GM12878 (cell line): ENCODE measurements at places on chromosomes 2 and 18. TPM values are rescaled to one million over a fixed set of nuclear protein-coding genes. Genes with fewer than 3 reads are reported as not detected.

The ERBB4 gene
- 0.03 TPM in 1 of 2 replicates, not detected in the other for total RNA-seq

The ASB18 gene
- total RNA-seq: not detected in 2 replicates

DNA sequence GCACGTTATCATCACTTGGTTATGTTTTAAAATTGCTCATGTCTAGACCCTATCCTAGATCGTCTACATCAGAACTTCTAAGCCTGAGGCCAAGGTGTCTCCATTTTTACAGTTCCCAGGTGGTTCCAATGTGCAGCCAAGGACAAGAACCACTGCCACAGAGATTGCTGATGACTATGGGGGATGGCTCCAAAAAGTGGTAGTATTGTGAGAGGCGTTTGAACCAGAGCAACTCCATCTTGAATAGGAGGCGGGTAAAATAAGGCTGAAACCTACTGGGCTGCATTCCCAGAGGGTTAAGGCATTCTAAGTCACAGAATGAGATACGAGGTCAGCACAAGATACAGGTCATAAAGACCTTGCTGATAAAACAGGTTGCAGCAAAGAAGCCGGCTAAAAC lies 212.6 kb upstream of the FBXO11 start:
- no peak for DNase-seq

- DNase-seq: no peak
Observed at GRCh38 chr18:31679791-31680432, 4.5 kb downstream of the B4GALT6 start.

- DNase-seq: no peak
Observed at GRCh38 chr2:158395166-158395565, 61.4 kb downstream of the CCDC148 start.

DNA sequence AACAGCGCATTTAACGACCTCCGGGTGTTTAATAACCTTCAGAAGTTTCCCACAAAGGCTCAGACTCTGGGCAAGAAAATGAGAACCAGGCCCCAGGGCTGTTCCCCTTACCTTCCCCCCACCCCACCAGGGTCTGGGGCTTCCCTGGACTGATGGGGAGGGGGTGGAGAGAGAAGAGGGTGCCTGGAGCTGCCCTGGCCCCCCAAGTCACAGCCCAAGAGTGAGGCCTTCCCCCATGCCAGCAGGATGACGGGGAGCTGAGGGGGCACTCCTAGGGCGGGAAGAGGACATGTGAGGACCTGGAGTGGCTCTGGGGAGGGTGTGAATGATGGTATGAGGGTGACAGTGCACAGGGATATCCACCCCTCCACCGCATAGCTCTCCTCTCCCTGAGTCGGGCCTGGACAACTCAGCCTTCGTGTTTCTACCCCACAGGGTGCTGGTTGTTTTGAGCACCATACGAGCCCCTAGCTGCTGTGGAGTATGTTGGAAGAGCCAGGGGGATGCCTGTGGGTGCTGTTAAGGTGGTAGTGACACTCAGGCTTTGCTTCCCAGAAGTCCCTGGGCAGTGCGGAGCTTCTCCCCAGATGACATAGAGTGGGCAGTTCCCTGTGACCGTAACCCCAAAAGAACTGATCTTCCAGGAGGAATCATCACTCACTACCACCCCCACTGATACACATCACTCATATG lies 3.9 kb downstream of the PKDCC start:
- DNase-seq: no peak

The HAAO gene
- 41.6 and 49.5 TPM in 2 replicates for total RNA-seq

DNA sequence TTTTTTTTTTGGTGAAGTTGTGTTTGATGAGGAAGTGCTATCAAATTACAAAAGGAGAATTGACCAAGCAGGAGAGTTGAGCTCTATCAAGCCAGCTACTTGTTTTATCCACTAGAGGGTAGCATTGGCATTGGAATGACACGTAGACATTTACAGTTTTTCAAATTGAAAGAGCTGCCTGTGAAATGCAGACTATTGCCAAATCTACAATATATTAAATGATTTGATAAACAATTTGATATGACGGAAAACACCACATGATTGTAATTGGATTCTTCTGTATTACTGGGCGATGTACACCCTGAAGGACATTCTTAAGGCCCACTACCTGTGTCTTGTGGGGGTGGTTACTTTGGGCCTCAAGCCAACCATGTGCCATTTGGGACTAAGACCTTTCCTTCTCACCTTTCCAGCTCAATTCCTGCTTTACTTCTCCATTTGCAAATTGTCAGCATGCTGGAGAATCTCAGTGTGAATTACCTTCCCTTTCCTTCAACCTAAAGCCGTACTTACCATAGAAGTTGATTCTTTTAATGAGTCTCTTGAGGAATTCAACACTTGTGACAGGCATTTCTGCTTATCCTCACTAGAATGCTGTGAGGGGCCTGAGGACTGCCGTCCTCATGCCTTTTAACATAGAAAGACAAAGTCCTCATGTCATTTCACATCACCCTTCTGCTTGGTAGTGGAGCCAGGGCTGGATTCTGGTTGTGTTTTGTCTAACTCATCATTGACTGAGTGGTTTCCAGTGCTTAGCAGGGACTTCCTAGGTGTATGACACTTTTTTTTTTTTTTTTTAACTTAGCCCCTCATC lies 134.8 kb upstream of the THUMPD2 start:
- peak; percentile 7 for DNase-seq

- DNase-seq: no peak
Observed at GRCh38 chr18:53147472-53147871, 807.5 kb downstream of the DCC start.

The GCA gene
- total RNA-seq: 26.7 and 29.9 TPM in 2 replicates

- no peak for DNase-seq
Observed at GRCh38 chr18:36360256-36360909, 62.9 kb downstream of the FHOD3 start.

The CKAP2L gene
- total RNA-seq: 20.7 and 23.7 TPM in 2 replicates

The ST8SIA3 gene
- not detected in 2 replicates for total RNA-seq

DNA sequence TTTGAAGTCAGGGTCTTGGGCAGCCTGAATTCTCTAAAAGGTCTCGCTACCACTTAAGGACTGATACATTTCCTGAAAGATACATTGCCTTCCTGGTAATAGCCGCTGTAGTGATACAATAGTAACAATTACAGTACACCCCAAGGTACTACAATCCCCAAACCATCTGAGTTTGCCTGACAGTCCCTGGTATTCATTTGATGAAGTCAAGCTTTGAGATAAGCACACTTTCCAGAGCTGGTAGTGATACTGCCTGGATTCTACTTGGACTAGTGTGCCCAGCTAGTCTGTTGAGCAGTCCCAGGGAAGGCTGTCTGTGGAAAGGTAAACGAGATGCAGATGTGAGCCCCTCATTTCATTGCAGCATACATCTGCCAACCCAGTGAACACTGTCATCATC lies 24.4 kb upstream of the ITGB6 start:
- DNase-seq: no peak

DNA sequence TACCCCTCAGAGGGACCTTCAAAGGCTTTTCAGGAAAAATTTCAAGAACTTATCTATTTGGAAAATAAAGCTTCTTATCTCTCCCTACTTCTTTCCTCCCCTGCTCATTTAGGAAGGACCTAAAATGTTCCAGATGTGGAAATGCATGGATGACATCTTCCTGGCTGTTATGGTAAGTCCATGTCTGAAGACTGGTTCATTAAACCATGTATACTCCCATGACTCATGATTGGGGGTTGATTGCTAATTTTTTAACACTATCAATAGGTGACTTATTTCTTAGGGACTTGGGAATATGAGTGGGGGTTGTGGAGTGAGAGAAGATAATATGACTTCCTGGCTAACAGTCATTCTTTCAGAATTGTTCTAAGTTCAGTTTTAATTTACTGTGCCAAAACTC lies 104.0 kb upstream of the PARD3B start:
- no peak for DNase-seq

The NEU2 gene
- not detected in 2 replicates for total RNA-seq

The SCG2 gene
- total RNA-seq: not detected in 2 replicates

DNA sequence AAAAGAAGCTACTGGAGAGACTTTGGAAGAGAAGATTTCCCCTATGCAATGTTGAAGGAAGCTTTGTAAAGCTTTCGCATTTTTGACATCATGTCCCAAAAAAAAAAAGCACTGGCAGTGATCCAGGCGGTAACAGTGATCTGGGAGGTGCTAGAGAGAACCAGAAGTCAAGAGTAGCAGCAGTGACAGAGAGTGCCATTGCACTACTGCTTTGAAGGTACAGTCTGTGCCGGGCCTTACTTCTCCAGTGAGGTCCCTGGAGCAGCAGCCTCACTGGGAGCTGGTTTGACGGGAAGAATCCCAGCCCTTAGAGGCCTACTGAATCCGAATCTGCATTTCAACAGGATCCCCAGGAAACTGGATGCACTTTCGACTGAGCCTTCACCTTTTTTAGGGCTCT lies 50.9 kb upstream of the ATL2 start:
- no peak for DNase-seq

- DNase-seq: no peak
Observed at GRCh38 chr2:220496513-220496912, 869.1 kb downstream of the SLC4A3 start.

The KRTCAP3 gene
- 2.2 and 2.7 TPM in 2 replicates for total RNA-seq

The EGR4 gene
- total RNA-seq: 0.16 TPM in 1 of 2 replicates, not detected in the other

The CYP26B1 gene
- not detected in 2 replicates for total RNA-seq

GRCh38 chr2:227370791-227371312 lies 8.3 kb downstream of the TM4SF20 start:
- DNase-seq: no peak

The CFAP65 gene
- total RNA-seq: not detected in 2 replicates

GRCh38 chr2:179107737-179108136 lies 57.8 kb upstream of the CCDC141 start:
- no peak for DNase-seq

- DNase-seq: no peak
Observed at GRCh38 chr2:54063967-54064535, 51.4 kb upstream of the ACYP2 start.

GRCh38 chr2:146814971-146815370 lies 1029.9 kb upstream of the ACVR2A start:
- DNase-seq: no peak

- no peak for DNase-seq
Observed at GRCh38 chr18:13465124-13465446, 246.5 kb downstream of the LDLRAD4 start.

GRCh38 chr2:198113316-198113715 lies 308.9 kb downstream of the PLCL1 start:
- no peak for DNase-seq

DNA sequence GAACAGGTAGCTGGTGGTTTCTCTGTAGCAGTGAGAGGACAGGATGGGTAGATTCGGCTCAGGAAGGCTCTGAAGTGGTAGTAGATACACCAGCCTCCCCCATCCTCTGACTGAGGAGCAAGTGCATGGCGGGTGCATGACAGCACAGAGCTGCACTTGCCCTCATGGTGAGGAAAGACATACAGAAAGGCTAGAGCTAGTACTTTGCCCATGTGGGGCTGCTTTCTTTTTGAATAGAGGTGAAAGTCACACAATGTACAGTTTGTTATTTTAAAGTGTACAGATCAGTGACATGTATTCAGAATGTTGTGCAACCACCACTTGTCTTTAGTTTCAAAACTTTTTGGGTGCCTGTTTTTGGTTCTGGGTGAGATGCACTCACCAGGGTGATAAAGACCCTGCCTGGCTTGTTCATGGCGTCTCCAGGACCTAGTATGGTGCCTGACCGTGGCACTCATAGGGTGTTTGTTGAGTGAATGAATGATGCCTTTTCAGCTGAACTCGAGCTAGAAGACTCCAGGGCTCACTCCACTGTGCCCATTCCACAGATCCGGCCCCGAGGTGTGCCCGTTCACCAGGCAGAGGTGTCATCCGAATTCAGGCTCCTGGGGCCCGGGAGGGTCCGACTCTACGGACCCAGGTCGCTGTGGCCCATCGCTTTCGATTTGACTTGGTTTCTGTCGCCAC lies 421 bp upstream of the VAMP5 start:
- DNase-seq: no peak

GRCh38 chr2:128469203-128469602 lies 150.5 kb upstream of the HS6ST1 start:
- no peak for DNase-seq

DNA sequence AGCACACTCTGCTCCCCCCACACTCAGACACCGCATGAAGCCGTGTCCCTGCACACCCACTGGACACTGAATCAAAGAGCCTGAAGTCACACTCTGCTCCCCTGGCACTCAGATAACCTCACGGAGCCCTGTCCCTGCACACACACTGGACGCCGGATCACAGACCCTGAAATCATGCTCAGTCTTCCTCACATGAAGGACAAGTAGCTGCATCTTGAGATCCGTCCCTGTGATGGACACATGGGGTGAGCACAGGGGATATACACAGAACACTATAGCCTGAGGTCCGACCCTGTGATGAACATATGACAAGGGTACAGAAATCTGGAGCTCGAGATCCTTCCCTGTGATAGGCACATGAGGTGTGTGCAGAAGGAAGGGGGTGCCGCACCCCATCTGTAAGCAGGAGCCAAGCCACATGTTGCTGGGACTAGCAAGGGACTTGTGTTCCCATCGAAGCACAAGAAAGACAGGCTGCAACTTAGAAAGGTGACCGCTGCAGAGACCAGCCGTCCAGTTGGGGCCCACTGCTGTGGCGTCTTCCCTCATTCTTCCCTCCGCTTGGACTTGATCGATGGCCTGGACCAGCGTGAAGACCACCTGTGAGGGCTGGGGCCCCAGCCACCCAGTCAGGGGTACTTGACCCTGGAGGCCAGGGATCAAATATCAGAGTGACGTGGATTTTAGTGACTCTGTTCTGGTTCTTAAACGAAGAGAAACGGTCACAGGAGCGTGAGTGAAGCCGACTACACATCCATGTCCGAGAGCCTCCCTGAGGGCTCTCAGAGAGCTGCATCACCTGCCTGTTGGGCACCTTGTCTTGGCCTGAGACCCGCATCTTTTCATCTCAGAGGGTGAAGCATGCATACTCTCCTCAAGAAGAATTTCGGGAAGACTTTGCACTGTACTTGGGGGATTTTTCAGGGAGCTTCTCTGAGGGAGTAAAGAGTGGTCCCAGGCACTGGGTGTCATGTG lies 391.7 kb upstream of the SALL3 start:
- no peak for DNase-seq

DNA sequence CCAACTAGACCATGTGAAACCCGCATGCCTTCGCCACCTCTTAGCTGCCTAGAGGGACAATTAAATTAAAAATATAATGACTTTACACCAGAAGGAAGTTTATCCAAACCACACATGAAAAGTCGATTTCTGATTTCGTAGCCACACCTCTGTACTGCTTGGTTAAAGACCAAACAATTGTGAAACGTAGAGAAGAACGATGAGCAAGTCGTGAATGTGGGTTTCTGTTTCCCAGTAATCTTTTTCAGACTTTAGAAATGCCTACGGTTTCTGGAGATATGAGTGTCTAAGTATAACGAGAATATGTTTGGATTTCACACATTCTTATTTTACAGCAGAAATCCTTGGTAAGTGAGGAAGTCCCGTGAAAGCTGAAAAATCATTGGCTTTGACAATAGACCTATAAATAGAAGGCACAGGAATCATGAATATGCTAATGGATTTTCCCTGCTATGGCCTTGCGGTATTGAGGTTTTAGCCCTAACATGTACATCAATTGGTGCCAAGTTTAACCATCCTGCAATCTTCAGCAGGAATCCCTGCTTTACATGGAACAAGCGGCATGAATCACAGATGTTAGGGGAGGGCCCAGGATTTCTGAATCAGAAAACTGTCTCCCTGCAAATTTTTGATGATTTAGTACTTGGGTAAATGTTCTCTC lies 105.6 kb downstream of the TTC32 start:
- DNase-seq: no peak

The PFN4 gene
- total RNA-seq: 0.98 and 1.4 TPM in 2 replicates

GRCh38 chr2:239225871-239226561 lies 174.8 kb downstream of the HDAC4 start:
- DNase-seq: no peak

The MYO7B gene
- total RNA-seq: 2.2 and 4.8 TPM in 2 replicates

The ONECUT2 gene
- total RNA-seq: 0.03 TPM in 2 replicates
